ENCODE measurements at places on chromosomes 5 and 9. TPM values are rescaled to one million over a fixed set of nuclear protein-coding genes. Genes with fewer than 3 reads are reported as not detected.

- no peak for DNase-seq
These were observed 35.8 kb upstream of the PIP5K1B start for GRCh38 chr9:68669218-68669617.

- no peak for DNase-seq
These were observed 110.3 kb upstream of the IQGAP2 start for GRCh38 chr5:76292620-76293322.

- DNase-seq = no peak
These were observed 61.9 kb downstream of the NSD1 start for GRCh38 chr5:177195307-177195952.

DNA sequence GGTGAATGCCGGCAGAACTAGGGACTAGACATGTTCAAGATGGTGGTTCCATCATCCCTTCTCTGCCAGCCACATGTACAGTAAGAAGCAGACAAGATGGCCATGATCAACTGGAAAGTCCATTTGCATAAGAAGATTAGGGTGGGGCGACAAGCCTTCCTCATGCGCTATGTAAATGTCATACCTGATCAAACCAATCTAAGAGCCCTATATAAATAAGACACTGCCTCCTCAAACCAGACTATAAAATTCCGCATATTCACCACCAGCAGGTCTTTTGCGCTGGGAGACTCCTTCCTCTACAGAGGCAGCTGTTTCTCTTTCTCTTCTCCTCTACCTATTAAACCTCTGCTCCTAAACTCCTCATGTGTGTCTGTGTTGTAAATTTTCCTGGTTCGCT lies 53.8 kb downstream of the TIMD4 start:
- no peak for DNase-seq

OSMR gene
- not detected for total RNA-seq

ACER2 gene
- total RNA-seq = 2.0 TPM

OR1L4 gene
- total RNA-seq = not detected

ITK gene
- 0.86 TPM for total RNA-seq

IL13 gene
- 0.27 TPM for total RNA-seq

ADAMTSL2 gene
- not detected for total RNA-seq

C5orf63 gene
- 20.4 TPM for total RNA-seq
